ENCODE measurements at places on chromosomes 2 and 18. TPM values are rescaled to one million over a fixed set of nuclear protein-coding genes. Genes with fewer than 3 reads are reported as not detected.

The SPP2 gene
- not detected for polyA plus RNA-seq

The ZBTB7C gene
- polyA plus RNA-seq: 5.8 TPM

The EFHD1 gene
- 25.5 TPM for polyA plus RNA-seq

DNA sequence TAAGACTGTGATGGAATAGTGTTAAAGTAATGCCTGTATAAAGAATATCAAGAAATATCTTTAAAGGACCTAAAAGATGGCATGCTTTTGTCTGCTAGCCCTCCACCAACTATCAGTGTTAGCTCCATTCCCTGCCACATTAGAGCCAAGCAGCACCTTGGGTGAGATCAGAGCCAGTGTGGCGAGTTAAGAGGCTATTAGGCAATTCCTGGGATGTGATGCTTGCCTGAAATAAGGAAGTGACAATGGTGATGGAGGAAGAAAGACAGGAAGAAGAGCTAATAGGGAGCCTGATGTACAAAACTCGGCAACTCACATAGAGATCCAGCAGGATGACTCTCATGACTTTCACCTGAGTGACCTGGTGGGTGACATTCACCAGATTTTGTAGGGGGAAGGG, 143.5 kb downstream of the ZEB2 start:
- DNase-seq: no peak

- no peak for DNase-seq
These were observed 69.6 kb downstream of the PTGR3 start for GRCh38 chr18:75139226-75139911.

DNA sequence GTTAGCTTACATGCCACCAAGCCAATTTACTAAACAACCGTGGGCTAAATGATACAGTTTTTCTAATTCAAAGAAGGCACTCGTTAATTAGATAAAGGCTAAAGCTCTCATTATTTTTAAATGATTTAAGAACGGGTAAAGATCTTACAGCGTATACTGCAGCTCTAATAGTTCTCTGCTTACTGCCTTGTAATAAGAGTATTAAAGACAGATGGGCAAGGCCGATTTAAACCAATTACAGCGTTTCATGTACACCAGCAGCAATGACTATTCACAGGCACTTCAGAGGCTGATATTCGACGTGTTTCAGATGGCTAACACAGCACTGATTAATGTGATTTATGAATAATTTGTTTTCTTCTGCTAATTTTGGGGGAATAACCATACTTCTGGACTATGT, 259.3 kb downstream of the ZNF407 start:
- no peak for DNase-seq

- DNase-seq: no peak
These were observed 47.5 kb downstream of the ANO7 start for GRCh38 chr2:241235859-241236593.

GRCh38 chr18:43876286-43876685, 599.0 kb upstream of the SYT4 start:
- no peak for DNase-seq
